ENCODE measurements at places on chromosomes 6 and 20.

DNA sequence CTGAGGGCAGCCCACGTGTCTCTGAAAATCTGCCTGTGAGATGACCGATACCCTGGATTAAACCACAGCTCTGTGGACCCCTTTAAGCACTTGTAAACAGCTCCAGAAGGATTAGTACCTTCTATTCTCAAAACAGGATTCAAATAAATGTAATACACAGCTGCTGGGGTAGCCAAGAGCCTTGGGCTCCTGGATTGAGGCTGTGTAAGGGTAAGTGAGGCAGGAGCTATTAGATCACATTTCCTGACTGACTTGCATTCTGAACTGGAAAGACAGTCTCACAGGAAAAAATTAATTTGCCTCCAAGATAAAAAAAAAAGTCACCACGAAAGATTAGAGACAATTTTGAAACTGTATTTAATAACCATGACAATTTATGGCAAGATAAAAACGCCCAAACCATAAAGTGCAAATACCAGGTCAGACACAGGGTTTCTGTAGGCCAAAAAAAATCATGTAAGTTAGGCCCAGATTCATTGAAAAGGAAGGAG, 78.0 kb downstream of the TRMT11 start:
- DNase-seq: no peak

- DNase-seq: no peak
Measured at GRCh38 chr20:61939691-61940360, 125.9 kb downstream of the TAF4 start.

DNA sequence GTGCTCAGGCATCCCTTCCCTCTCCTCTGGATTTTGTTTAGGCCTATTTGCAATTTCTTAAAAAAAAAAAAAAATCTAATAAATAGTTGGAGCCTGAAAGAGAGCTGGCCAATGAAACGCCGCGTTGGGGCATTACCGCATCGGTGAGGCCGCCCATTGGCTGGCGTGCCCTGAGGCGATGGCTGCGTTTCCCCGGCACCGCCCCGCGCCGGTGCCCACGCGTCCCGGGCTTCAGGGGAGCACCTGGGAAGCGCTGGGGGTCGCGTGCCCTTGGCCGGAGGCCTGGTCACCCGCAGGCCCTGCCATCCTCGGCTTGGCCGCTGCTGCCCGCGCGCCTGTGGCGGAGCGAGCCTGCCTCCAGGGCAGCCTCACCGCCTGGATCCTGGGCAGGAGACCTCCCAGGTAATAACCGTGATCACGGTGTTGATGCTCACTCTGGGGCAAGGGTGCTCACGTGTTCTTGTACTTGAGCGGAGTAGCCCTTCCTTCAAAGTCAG, 155.4 kb downstream of the NRN1 start:
- no peak for DNase-seq

DNA sequence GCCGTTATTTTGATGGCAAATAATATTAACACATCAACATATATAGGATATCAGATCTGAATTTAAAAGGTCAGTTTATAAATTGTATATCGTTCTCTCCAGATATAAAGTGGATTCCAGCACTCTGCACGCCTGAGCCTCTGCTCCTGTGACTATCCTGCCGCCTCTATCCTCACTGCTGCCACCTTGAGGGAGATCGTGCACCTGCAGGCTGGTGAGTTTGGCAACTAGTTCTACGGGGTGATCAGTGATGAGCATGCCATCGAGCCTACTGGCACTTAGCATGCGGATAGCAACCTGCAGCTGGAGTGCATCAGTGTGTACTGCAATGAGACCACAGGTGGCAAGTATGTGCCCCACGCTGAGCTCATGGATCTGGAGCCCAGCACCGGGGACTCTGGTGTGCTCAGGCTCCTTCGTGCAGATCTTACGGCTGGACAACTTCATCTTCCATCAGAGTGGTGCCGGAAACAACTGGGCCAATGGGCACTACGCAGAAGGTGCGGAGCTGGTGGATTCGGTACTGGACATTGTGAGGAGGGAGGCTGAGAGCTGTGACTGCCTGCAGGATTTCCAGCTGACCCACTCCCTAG, 84.9 kb downstream of the FBXO5 start:
- DNase-seq: peak; percentile 17

DNA sequence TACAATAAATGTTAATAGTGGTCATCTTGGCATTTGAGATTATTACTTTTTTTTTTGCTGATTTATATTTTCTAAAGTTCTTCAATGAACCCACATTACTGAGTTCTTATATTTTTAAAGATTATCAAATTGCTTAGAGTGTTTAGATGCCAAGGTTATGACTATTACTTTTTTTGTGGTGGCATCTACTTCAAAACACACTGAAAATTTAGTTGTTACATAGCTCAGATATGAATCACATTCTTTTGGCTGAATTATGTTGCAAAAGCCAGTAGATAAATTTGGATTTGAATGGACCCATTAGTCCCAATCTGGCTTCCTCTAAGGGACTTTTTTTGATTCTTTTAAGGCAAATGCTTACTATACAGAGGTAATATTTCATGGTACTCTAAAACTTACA, 8.9 kb downstream of the UTRN start:
- no peak for DNase-seq

DNA sequence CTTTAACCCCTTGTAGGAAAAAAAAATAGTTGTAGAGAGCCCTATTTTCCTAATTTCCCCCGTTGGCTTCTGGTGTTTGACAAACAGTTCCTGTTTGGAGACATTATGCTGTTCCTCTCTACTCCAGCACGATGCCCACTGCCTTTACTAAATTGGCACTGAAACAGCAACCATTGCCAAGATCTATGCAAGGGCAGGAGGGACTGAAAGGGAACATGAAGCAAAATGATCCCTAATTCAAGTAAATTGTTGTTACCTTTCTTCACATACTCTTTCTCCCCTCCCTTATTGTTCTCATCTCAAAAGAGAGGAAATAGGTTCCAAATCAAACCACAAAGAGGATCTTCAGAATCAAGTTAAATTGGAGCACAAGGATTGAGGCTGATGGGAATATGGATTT, 764.1 kb upstream of the MMS22L start:
- no peak for DNase-seq

- DNase-seq: no peak
Measured at GRCh38 chr6:41342241-41342640, 6.8 kb downstream of the NCR2 start.

GRCh38 chr20:32638848-32639247, 34.9 kb downstream of the C20orf203 start:
- DNase-seq: no peak
